ENCODE measurements at places on chromosomes 5 and 9.

DNA sequence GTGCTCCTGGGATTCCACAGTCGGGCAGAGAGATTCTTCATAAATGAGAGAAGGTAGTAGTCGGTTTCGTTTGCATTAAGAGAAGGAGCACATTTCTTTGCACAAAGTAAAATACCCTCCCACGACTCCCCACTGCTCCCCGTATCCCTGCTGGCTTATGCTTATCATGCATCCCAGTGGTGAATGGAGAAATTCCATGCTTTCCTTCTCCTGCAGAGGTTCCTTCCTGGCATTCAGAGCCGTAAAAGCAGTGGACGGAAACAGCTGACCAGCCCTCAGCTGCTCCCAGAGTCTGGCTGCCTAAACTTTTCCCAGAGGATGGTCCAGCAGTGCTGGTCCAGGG is 93.1 kb downstream of the C9orf152 start:
- DNase-seq = no peak
- H3K27me3 ChIP-seq = no peaks in the 10 kb centered on the region
- H3K4me1 ChIP-seq = no peaks in the 10 kb centered on the region
- no peak overlapping the region for H3K4me3 ChIP-seq
- no peaks in the 10 kb centered on the region for H3K36me3 ChIP-seq
- no peak overlapping the region for H3K27ac ChIP-seq

- H3K36me3 ChIP-seq = no peaks in the 10 kb centered on the region
- H3K27me3 ChIP-seq = no peaks in the 10 kb centered on the region
- H3K4me3 ChIP-seq = no peak overlapping the region
These were observed 124.6 kb upstream of the MTAP start for GRCh38 chr9:21677834-21678233.

- H3K4me3 ChIP-seq = no peak overlapping the region
- H3K36me3 ChIP-seq = no peaks in the 10 kb centered on the region
- H3K4me1 ChIP-seq = no peaks in the 10 kb centered on the region
- H3K27ac ChIP-seq = no peak overlapping the region
- H3K27me3 ChIP-seq = no peaks in the 10 kb centered on the region
- DNase-seq = no peak
These were observed 291.1 kb upstream of the PRDM9 start for GRCh38 chr5:23216345-23216744.

DNA sequence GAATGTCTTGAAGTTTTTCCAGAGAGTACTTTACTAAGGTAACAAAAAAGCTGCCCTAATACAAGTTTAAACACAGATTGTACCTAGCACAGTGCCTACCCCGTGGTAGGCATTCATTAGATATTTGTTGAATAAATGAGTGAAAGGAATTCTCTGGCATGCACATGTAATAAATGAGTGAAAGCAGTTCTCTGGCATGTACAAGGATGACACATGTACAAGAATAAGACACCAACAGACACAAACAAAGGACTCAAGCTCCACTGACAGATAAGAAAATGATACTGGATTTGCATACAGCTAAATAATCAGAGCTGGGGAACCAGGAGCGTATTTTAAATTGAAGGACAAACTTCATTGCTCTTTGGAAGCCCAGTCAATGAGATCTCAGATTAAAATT is 535.8 kb downstream of the EFNA5 start:
- DNase-seq = no peak
- no peaks in the 10 kb centered on the region for H3K27me3 ChIP-seq
- no peak overlapping the region for H3K27ac ChIP-seq
- H3K4me1 ChIP-seq = no peaks in the 10 kb centered on the region
- no peaks in the 10 kb centered on the region for H3K36me3 ChIP-seq

GRCh38 chr9:88996046-88996920 is 5.0 kb downstream of the S1PR3 start:
- H3K4me1 ChIP-seq = peaks cover 9% of the 10 kb centered on the region
- H3K27ac ChIP-seq = no peak overlapping the region
- DNase-seq = no peak
- no peak overlapping the region for H3K4me3 ChIP-seq
- peaks cover 45% of the 10 kb centered on the region for H3K27me3 ChIP-seq

- peaks cover 36% of the 10 kb centered on the region for H3K27me3 ChIP-seq
- no peak overlapping the region for H3K4me3 ChIP-seq
- no peak overlapping the region for H3K27ac ChIP-seq
- H3K36me3 ChIP-seq = no peaks in the 10 kb centered on the region
- H3K4me1 ChIP-seq = no peaks in the 10 kb centered on the region
- no peak for DNase-seq
These were observed 151.0 kb downstream of the CACNA1B start for GRCh38 chr9:138028596-138028995.

- H3K27me3 ChIP-seq = no peaks in the 10 kb centered on the region
- no peaks in the 10 kb centered on the region for H3K4me1 ChIP-seq
- H3K4me3 ChIP-seq = no peak overlapping the region
- no peak overlapping the region for H3K27ac ChIP-seq
These were observed 28.3 kb upstream of the FRMPD1 start for GRCh38 chr9:37622462-37622861.

- no peaks in the 10 kb centered on the region for H3K4me1 ChIP-seq
- no peak for DNase-seq
- no peak overlapping the region for H3K4me3 ChIP-seq
- no peak overlapping the region for H3K27ac ChIP-seq
- peaks cover 2% of the 10 kb centered on the region for H3K27me3 ChIP-seq
These were observed 33.6 kb upstream of the MEGF10 start for GRCh38 chr5:127256886-127257597.

- H3K27ac ChIP-seq = no peak overlapping the region
- peaks cover 11% of the 10 kb centered on the region for H3K27me3 ChIP-seq
- H3K4me3 ChIP-seq = no peak overlapping the region
These were observed 8.4 kb downstream of the OBP2B start for GRCh38 chr9:133200631-133201030.

DNA sequence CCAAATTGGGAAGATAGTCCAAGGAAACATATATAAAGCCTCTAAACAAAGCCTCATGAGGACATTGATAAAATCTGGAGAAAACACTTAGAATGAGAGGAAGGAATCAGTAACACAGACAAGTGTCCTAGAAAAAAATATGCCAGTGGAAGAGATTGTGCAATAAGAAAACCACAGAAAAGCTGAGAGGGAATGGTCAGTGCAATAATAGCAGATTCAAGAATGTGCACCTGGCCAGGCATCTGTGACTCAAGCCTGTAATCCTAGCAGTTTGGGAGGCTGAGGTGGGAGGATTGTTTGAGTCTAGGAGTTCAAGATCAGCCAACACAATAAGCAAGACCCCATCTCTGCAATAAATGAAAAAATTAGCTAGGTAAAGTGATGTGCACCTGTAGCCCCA is 691.2 kb upstream of the CDH6 start:
- no peak overlapping the region for H3K4me3 ChIP-seq
- no peaks in the 10 kb centered on the region for H3K36me3 ChIP-seq
- H3K27ac ChIP-seq = no peak overlapping the region
- H3K27me3 ChIP-seq = no peaks in the 10 kb centered on the region
- no peak for DNase-seq

DNA sequence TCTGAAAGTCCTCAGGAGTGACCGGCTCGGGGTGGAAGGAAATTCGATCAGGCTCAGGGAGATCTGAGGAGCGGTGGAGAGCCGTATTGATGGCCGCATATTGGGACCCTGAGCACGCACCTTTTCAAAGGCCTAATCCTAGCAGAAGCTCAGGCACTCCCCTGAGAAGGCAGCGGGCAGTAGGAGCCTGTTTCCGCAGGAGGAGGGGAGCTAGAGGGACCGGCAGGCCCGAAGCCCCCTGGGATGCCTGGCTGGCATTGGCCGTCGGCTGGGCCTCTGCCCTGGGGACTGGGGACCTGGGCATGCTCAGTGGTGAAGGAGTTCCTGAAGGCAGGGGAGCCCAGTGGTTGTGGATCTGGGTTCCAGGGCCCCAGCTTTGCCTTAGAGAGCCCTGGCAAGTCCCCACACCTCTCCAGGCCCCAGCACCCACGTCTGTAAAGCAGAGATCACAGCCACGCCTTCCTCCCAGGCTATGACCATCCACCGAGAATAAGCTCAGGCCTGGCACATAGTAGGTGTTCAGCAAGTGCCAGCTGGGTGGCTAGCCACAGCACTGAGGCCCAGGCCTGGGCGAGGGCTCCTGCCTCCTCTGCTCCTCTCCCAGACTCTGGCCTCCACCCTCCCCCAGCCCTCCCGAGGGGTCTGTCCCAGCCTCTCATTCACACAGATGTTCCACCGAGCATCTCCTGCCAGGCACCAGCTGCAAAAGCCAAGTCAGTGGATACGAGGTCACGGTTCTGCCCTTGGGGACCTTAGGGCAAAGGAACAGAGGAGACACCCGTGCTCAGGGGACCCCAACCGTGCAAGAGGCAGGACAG is 17.2 kb upstream of the QRFP start:
- no peak for DNase-seq
- H3K36me3 ChIP-seq = no peaks in the 10 kb centered on the region
- H3K27ac ChIP-seq = no peak overlapping the region
- no peaks in the 10 kb centered on the region for H3K4me1 ChIP-seq
- no peak overlapping the region for H3K4me3 ChIP-seq
